ENCODE measurements at places on chromosomes 3 and 15.

DNA sequence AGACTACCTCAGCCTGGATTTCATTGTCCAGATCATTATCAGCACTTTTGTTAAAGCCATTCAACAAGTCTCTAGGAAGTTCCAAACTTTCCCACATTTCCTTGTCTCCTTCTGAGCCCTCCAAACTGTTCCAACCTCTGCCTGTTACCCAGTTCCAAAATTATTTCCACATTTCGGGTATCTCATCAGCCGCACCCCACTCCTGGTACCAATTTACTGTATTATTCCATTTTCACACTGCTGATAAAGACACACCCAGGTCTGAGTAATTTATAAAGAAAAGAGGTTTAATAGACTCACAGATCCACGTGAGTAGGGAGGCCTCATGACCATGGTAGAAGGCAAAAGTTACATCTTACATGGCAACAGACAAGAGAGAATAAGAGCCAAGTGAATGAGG is 1198.3 kb upstream of the ALCAM start:
- no peak for DNase-seq

DNA sequence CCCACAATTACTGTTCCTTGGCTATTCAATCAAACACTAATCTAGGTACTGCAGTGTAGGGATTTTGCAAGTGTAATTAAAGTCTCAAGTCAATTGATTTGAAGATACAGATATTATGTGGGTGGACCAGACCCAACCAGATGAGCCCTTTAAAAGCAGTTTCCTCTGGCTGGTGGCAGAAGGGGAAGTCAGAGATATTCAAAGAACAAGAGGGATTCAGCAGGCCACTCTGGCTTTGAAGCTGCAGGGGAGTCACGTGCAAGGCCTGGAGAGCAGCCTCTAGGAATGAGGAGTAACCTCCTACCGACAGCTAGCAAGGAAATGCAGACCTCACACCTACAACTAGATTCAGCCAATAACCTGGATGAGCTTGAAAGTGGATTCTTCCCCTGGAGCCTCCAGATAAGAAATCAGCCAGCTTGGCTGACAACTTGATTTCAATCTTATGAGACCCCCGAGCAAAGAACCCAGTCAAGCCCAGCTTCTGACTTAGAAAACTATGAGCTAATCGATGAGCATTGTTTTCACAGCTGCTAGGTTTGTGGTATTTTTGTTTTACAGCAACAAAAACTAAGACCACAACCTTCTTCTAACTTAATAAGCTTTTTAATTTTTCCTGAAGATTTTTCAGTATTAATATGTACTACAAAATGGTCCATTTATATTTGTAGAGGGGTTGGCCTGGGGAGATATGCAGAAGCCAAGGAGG is 13.4 kb downstream of the HACD2 start:
- no peak for DNase-seq

- no peak for DNase-seq
Observed at GRCh38 chr3:127955728-127956127, 40.7 kb downstream of the KBTBD12 start.

DNA sequence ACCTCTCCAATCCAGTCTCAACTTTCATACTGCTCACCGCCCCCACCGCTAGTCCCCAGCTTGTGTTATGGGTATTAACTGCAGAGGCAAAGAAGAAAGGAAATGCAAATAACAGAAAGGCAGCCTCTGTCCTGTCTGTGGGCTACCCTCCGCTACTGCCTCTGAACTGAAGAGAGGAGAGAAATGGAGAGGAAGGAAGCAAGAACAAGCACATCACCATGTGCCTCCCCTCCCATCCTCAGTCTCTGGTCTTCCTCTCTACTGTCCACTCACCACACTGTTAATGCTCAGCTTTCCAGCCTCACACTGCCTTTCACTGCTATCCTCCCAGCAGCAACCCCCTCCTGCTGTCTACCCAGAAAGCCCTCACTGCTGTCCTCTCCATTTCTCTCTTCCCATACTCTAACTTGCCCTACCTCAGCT is 139.0 kb upstream of the SLC2A2 start:
- no peak for DNase-seq

GRCh38 chr3:197468167-197468566 is 87.6 kb downstream of the BDH1 start:
- no peak for DNase-seq

GRCh38 chr3:71136276-71136675 is 447.3 kb downstream of the FOXP1 start:
- no peak for DNase-seq

DNA sequence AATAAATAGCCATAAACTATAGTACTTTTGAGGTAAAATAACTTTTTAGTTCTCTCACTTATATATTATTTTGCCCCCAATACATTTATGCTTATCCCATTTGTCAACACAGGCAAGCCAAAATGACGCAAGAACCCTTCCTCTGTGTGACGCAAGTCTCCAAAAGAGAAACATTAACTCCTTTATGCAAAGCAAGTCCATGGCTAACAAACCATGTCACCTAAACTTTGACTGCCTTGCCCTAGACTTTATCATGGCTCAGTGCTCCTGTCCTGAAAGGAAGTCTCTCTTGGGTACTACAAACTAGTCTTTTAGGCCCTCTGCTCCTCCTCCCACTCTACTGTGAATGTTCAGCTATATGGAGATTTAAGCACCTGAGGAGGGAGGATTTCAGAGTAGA is 230.5 kb downstream of the UNC13C start:
- no peak for DNase-seq

GRCh38 chr3:22118542-22118941 is 367.5 kb upstream of the ZNF385D start:
- no peak for DNase-seq

- no peak for DNase-seq
Observed at GRCh38 chr15:75143738-75144334, 57.8 kb upstream of the C15orf39 start.

DNA sequence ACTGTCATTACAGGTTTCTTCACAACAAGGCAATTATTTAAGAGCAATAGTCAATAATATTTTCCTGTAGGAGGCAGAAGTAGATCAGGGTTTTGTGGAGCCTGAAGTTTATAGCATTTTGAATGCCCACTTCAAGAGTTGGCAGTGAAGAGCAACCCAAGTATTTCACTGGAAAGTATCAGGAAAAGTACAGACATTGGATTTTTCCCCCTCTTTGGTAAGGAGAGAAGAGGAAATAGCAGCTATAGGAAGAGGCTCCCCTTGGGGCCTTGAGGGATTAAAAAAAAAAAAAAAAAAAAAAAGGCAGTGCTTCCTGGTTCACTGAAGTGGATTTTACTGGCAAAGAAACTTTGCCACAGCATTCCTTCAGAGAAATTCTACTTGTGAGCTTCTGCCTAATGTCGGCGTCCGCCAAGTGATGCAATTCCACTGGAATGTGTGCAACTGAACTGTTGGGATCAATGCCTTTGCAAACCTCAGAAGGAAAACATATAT is 5.7 kb upstream of the CNTN6 start:
- no peak for DNase-seq

DNA sequence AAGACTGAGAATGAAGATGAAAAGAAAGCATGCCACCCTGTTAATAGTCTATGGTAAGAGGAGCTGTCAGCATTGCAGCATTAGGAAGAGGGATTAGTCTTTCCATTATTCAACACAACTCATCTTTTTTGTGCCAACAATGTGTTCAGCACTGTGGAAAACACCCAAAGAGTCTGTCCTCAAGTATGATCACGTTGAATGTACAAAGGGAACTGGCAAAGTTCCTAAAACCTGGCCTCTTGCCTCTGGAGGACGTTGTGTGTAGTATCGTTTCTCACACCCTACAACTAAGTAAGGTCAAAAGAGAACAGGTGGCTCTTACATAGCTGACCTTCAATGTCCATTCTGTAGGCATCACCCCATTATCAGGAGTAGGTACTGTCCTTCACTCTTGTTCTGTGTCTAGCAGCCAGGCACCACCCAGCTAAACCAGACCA is 147.9 kb upstream of the THBS1 start:
- DNase-seq: no peak

DNA sequence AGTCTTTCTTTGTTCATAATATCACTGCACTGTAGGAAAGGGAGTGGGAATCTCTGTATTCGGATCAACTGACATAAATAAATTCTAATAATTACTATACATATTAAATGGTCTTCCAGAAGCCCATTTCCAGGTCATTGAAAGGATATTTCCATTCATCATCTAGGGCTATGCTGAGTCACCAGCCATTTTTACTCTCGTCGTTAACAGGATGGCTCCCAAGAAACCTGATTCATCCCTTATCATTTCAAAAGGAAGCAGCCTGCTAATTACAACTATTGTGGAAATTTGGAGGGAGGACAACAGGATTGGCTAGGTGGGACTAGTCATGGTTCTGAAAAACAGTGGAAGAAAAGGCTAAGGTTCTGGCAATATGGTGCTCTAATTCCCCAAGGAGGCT is 13.6 kb downstream of the GMNC start:
- no peak for DNase-seq

- DNase-seq: no peak
Observed at GRCh38 chr3:24472358-24472757, 22.3 kb downstream of the THRB start.

DNA sequence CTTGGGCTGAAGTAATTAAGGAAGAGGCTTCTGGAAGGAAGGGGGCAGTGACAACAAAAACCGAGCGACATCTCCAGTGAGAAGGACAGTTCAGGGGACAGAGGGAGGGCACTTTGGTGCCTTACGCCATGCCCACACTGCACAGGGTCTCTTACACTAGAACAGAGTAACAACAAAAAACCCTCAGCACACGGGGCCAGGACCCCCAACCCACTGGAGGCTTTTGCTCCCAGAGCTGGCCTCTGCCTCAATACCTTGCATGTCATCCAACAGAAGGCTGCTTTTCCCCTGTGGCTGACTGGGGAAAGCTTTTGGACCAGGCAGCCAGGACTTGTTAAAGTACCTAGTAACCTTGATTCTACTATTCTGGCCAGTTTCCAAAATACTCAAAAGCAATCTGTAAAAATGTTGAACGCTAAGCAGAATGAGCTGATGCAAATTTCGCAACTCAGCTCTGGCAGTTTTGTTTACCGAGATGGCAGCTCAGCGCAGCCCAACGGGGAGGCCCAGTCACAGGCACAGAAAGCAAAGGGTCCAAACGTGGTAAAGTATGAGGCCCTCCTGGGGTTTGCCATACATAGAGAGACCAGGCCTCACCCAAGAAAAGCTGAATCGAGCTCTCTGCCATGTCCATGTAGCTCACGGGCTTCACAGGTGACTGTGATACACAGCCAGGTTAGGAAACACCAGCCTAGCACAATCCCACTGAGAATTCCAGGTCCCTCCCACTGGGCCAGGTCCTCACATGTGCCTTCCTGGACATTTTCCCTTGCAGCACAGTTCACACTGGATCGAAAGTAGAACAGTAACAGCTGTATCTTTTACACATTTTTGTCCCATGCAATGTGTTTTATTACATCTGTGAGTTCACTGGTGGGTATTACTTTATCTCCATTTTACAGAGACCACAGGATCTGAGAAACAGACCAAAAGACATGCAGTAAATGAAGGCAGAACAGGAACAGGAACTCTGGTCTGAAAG is 6.0 kb downstream of the CHCHD4 start:
- no peak for DNase-seq

GRCh38 chr3:121998030-121998580 is 23.9 kb downstream of the ILDR1 start:
- DNase-seq: no peak

DNA sequence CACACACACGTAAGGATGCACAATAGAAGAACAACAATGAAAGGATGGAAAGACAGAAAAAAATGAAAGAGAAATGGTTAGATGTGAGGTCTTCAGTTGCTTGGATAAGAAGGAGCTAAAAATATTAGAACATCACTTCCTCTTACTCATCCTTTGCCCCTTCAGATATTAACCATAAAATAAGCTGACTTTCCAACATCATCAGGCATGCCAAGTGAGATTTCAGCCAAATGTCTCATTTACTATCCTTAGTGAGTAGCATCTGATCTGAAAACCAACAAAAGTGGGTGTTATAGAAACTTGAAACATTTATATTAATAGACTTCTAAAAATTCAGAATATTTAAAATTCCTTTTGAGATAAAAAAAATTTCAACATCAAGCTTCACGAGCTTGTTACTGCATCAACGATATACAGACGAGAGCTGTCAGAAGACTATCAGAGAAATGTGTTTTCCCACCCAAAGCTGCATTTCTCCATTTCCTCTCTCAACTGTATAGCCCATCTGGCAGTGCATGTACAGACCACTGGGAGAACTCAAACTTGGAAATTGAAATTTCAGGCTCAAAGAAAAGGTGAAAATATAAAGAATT is 25.4 kb upstream of the LSAMP start:
- no peak for DNase-seq

GRCh38 chr3:88987776-88988175 is 119.6 kb upstream of the EPHA3 start:
- no peak for DNase-seq

- DNase-seq: no peak
Observed at GRCh38 chr3:40167958-40168357, 141.5 kb upstream of the EIF1B start.

- DNase-seq: no peak
Observed at GRCh38 chr3:122786066-122786465, 7.6 kb downstream of the HSPBAP1 start.

DNA sequence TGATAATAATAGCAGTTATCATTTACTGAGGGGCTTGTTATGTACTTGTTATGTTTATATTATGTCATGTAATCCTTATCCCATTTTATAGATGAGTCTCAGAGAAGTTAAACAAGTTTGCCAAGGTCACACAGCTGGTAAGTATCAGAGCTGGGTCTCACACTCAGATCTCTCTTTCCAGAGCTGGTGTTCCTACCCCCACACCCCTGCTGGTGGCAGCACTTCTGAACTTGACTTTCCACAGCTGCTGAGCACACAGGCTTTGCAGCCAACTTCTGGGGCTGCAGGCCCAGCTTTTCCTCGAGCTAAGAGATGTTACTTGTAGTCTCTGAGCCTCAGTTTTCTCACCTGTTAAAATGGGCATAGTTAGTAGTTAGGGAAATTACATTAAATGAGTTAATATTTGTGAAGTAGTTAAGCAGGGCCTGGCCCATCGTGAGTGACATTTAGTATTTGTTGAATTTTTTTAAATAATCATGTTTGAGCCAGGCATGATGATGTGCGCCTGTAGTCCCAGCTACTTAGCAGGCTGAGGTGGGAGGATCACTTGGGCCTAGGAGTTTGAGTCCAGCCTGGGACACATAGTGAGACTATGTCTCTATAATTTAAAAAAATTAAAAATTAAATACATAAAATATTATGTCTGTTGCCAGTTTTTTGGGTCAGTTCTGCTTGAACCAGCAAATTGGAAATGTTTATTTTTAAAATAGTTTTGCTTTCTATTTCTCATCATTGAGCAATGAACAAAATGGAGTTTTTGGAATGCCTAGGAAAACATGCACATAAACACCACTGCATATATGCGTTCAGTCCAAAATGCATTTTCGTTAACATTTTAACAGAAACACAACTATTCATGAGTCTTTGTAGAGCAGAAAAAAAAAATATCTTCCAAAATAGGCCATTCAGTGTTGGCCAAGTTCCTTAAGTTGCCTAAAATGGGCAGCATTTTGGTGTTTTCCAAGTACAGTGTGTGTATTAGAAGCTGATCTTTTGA is 87.3 kb downstream of the SMAD6 start:
- DNase-seq: no peak
